Immature natural killer cell (primary cell): ENCODE measurements at places on chromosomes 1 and 21. TPM values are rescaled to one million over a fixed set of nuclear protein-coding genes. Genes with fewer than 3 reads are reported as not detected.
A peak's percentile ranks its signal among the peaks of the same experiment; 100 is the strongest.

Gene C1orf226
- polyA plus RNA-seq = not detected

Gene LCK
- 704 TPM for polyA plus RNA-seq

Gene CA14
- 0.70 TPM for polyA plus RNA-seq

Gene ENAH
- not detected for polyA plus RNA-seq

DNA sequence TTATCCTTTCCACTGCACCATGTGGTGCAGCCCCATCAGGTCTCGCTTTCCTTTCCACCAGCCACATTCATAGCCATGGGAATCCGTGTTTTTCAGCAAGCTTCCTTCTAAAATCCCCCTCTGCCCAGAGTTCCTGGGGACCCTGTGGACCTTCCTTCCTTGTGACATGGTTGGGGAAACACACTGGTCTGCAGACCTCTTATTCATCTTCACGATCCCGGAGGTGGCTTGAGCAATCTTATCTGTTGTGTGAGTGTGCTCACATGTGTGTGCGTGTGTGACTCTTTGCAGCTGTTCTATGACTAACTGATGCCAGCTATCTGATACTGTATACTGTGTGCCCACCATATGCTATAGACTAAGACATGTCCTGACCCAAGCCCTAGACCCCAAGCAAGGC is 15.6 kb upstream of the IL10 start:
- no peak for DNase-seq

GRCh38 chr1:59201341-59201740 is 95.6 kb upstream of the FGGY start:
- DNase-seq = no peak

- DNase-seq = no peak
These were observed 57.3 kb upstream of the CCDC190 start for GRCh38 chr1:162918151-162918754.

DNA sequence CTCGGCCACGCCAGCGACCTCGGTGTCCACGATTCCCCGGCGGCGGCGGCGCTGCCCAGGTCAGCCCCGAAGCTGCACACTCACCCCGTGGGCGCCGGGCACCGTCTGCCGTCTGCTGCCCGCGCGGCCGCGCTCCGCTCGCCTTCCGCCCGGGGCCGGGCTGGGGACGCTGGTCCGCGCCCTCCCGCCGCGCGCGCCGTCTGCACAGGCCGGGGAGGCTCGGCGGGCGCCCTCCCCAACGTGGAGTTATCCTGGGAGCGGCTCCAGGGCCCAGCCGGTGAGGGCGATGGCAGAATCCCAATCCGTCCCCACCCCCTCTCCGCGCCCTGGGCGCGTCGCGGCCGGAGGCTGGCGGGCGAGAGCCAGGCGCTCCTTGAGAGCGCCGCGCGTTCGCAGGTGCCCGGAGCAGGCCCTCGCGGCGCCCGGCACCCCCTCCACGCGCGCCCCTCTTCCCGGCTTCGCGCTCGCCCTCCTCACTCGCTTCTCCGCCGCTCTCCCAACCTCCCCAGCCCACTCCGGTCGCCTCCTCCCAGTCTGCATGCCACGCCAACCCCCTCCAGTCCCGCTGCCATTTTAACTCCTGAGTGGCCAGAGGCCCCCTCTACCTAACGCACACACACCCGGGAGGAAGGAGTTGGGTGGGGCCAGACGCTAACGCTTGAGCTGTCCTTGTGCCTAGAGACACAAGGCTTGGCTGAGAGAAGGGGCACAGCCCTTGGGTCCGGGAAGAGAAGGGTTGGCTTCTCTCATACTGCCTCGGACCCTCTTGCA is at the start of gene LRRN2:
Gene LRRN2, minus strand, starts transcription at position 503 of the 771 bp plus-strand sequence. CDS start 65,746 bp downstream, outside the sequence.
- no peak for DNase-seq

DNA sequence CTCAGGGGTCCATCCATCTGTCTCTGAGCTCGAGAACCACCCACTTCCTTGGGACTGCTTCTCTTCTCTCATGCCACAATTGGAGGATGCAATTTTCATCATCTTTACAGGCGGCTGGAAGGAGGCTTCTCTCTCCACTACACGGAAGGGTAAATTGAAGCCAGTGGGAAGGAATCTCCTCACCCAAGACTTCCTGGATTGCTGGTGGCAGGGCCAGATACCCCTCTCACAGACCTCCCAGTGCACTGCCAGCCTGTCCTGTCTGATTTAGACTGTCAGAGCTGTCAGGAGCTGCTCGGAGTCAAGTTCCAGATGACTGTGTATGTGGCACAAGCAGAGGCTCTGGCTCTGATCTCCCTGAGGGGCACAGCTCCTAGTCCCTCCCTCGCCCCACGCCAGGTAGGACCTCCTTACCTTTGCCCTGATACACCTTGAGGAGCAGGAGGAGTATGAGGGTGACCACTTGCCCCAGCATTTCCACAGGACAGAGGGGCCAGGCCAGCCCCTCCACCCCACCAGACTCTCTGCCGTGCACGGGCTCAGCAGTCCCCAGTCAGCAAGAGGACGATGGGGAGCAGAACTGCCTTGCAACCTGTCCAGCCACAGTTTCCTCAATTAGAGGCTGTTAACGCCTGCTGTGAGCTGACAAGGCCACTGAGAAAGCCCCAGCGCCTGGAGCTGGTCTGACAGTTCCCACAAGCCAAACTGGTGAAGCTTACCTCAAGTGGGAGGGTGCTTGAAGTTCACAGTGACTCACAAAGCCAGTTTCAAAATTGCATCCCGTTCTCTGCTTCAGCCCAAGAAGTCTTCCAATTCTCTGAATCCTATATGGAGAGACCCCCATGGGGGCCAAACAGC is at the start of gene CD244:
Gene CD244, minus strand, starts transcription at position 685 of the 858 bp plus-strand sequence. Its CDS starts 210 bp downstream, at position 475.
- peak; percentile 88 for DNase-seq

DNA sequence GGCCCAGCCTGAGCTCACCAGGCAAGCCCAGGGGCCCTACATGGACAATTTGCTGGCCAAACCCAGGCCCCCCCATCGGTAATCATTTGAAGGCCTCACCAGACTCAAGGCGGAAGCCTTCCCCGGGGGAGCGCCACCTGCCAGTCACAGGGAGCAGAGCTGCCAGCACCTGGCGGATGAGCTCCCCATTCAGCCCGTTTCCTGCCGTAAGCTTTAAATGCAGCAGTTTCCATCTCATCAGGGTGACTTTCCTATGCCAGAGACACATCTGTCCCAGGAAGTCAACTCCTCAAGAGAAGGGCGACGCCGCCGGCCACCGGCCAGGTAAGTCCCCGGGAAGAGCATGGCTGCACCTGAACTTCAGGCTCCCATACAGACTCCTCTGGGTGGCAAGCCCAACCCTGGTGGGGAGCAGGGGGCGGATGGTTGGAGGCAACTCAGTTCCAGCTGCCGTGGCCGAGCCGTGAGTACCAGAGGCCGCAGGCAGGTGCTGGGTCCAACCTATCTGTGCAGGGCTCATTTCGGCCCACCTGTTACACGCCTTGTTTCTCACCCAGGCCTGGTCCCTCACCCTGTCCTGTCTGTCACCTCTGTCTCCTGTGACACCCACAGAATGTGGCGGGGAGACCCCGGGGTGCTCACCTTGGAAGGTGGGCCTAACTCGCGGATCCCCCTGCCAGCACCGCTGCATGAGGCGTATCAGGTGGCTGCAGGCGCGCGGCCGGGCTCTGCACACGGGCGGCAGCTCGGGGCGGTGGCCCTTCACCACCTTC is 20.7 kb downstream of the RIPK4 start:
- DNase-seq = no peak

DNA sequence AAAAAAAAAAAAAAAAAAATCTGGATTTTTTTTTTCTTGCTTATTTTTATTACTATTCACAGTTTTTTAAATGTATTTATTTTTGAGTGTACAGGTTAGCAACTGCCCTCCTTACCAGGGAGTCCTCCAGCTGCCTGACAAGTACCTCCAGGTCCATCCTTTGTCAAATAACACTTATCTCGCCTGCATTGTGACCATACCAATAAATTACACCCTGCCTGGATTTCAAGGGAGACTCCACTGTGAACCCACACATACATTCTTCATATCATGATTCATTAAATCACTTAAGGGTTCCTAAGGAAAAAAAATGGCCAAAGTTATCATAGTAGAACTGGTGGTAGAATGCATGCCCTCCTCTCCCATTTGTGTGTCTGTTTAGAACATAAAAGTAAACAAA is 38.4 kb downstream of the EEIG2 start:
- no peak for DNase-seq

- no peak for DNase-seq
These were observed 26.6 kb upstream of the SOX13 start for GRCh38 chr1:204046346-204046745.

DNA sequence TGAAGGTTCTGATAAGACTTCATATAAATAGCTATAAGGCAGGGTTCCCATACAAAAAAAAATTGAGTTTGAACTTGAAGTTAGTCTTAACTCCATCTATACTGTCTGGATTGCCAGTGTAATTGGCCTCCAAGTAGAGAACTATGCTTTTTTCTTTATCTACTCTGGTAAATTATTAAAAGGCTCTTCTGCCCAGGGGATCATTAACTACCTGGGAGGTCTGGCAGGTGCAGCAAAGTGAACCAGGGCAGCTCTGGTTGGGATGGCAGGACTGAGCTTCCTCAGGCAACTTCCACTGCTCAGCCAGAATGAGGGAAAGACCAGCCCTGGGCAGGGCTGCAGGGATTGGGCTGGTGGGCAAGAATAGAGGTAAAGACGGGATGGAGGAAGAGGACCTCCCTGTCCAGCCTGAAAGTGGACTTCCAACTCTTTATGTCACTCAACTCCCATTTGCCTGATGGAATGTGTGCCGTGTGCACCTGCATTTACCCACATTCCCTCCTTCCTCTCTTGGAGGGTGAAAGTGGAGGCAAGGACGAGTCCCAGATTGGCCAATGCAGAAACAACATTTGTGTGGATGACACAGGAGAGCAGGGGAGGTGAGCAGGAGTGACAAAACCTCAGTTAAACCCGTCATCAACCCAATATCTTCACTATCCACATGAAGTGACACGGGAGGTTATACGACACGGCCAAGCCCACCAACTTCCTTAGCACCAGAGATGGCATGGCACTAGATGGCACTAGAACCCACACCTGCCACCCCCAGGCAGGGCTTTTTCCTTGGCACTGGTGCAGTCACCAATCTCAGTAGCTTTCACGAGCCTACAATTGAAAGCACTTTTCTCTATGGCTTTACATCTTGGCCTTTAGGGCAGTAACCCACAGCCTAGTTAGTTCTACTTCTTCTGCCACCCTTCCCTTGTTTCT is 25.2 kb downstream of the CCN1 start:
- DNase-seq = no peak

DNA sequence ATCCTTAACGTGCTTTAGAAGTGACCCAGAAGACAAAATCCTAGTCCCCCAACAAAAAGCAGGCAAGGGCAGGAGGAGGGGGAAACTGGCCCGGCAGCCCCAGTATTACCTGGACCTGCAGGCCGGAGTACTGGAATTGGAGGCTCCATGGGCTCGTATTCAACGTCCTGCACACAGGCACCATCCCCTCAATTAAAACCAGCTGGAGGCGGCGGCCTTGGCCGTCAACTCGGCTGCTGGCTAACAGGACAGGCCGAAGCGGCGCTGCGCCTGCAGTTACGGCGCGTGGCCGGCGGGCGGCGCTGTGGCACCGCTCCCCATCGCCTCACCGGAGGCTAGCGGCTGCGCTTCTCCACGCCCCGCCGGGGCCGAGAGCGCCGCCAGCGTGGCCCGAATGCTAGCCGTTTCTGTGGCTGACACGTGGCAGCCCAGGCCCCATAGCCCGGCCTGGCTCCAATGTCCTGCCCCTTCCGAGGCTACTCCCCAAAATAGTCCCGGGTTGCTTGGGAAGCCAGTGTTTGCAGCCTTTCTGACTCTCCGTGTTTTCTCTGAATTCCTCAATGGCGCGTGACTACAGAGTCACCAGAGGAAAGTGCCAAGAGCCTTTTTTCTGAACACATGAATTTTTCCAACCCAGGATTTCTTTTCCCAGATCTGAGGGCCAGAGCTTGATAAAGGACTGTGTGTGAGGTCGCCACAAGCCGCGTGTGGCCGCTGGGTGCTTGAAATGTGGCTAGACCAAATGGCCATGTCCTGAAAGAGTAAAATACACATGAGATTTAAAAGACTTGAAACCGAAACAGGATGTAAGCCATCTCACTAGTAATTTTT is 82.5 kb downstream of the HHIPL2 start:
- DNase-seq = peak; percentile 80

DNA sequence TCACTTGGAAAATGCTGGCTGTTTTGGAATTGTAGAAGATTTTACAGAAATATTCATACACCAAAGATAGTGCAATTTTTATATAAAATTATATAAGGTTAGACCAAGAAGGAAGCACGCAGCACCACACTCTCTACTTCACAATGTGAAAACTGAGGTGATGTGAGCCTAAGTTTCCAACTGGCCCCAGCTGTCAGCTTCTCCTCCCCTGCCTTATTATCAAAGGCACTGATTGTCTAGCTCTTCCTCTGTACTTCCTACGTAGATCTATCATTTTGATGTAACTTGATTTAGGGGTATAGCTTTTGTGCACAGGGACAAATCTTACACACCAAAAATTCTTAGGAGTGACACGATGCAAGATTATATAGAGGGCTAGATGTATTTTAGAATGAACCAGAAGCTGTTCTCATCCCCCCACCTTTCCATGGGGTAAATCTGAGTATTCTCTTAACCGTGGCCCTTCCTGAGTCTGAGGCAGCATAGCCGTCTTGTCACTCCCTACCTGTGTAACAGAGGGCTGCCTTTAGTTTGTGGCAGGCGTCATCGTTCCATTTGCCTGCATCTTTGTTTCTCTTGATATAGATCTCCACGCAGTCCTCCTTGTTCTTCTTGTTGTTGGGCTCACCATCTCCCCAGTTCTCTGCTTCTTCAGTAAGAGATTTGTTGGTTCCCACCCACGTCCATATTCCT is 3.4 kb downstream of the SELL start:
- no peak for DNase-seq
